Skin of body (tissue), 3 donors: ENCODE measurements at places on chromosomes 3 and 15. TPM values are rescaled to one million over a fixed set of nuclear protein-coding genes. Genes with fewer than 3 reads are reported as not detected.

Gene THUMPD3
- total RNA-seq: 37.5 TPM

Gene CDHR4
- total RNA-seq: not detected

Gene SLC30A4
- total RNA-seq: 7.3 TPM

Gene SAXO2
- 1.3 TPM for total RNA-seq

Gene FOXL2NB
- total RNA-seq: 0.39 TPM

Gene NLGN1
- total RNA-seq: 9.5 TPM
